ENCODE measurements at places on chromosomes 16 and 17. TPM values are rescaled to one million over a fixed set of nuclear protein-coding genes. Genes with fewer than 3 reads are reported as not detected.

- DNase-seq, result no peak
Observed at GRCh38 chr17:82832411-82832810, 7.4 kb downstream of the ZNF750 start.

- DNase-seq, result no peak
Observed at GRCh38 chr16:72222503-72222902, 50.5 kb upstream of the PMFBP1 start.

DNA sequence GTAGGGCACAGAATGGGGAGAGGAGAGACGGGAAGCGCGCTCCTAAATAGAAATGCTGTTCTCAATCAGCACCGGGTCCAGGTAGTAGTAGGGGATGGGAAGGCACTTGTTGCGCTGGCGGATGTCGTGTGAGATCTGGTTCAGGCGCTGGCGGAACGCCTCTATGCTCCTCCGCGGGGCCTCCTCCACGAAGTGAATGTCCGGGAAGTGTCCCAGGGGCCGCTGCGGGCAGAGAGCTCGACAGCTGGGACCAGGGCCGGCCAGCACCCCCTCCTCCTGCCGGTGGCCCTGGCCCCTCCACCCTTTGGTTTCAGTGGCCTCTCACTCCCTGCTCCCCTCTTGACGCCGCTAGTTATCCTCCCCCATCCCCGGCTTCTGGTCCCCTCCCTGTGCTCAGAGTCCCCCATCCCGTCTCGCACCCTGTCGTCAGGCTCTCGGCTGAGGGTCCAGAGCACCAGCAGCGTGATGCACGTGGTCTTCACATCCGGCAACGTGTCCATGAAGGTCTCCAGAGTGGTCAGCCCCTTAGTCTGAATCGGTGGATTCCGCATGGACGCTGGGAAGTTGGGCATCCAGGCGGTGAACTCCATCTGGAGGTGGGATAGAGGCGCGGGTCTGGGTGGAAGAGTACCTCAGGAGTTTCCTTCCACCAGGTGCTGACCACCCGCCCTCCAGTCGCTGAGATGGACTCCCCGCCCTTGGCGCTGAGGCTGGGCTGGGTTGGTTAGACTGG is 14.6 kb downstream of the ALOX12B start:
- no peak for DNase-seq

DNA sequence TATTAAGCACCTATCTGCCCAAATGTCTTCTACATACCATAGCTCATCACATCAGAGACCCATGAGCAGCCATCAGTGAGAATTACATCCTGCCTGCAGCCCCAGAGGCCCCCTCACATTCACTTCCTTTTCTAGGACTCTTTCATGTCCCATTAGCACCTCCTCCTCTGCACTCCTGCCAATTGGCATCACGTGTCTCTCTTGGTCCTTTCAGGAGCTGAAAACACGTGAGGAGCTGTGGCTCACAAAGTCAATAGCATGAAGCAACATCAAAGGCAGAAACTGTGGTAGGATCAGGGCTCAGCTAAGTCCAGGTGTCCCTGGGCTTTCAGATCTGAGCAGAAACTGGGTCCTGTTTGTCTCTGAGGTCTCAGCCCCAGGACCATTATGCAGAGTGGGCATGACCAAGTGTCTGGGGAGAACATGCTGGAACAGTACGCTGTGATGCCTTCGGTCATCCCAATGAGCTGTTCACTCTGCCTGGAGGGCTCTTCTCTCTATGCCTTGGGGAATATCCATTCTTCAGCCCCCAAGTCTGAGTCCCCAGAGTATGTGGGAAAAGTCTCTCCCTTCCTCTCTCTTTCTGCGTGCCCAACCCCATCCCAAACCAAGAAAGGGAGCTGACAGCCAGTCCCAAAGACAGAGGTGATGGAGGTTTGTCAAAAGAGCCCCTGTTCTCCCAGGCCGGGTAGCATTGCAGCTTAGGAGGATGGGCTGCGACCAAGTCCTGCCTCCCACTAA is 457.0 kb upstream of the CDH5 start:
- DNase-seq, result no peak

- no peak for DNase-seq
Observed at GRCh38 chr16:48013491-48013901, 142.3 kb downstream of the ABCC12 start.

Gene TPSG1
- not detected for total RNA-seq

Gene LRRC37A
- total RNA-seq, result 2.5 TPM

Gene SBK1
- 1.3 TPM for total RNA-seq

Gene MIS12
- 14.0 TPM for total RNA-seq

Gene GJC1
- total RNA-seq, result 19.9 TPM

Gene SLFN12L
- 1.6 TPM for total RNA-seq

Gene TOX3
- total RNA-seq, result 0.49 TPM

Gene ZNF500
- total RNA-seq, result 5.5 TPM

Data from skin of body (tissue), 3 donors.